Astrocyte of the cerebellum (primary cell): ENCODE measurements at places on chromosomes 13 and 19.

DNA sequence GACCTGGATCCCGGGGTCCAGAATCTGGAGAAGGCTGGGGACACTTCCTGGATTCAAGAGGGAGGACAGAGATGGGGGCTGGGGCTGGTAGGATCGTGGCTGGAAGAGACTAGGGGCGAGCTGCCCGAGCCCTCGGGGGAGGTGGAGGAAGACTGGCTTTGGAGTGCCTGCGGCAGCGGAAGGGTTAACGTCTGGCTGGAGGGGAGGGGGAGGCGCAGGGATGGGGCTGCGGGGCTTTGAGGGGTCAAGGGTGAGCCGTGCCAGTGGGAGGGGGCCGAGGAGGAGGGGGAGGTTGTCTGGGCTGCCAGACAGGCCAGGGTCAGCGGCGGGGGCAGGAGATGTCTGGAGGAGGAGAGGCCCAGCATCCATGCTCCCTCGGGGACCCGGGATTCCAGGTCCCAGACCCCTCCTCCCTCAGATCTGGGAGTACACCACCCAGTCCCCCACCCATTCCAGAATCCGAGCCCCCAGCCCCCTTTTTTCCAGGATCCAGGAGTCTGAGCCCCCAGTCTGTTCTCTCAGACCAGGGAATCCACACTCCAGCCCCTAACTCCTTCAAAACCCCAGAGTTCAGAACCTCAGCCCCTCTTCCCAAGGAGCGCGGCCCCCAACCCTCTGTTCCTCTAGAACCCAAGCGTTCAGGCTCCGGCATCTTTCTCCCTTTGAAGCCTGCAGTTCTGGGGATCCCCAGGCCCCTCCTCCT lies 3.2 kb upstream of the SPACA6 start:
- DNase-seq: no peak

DNA sequence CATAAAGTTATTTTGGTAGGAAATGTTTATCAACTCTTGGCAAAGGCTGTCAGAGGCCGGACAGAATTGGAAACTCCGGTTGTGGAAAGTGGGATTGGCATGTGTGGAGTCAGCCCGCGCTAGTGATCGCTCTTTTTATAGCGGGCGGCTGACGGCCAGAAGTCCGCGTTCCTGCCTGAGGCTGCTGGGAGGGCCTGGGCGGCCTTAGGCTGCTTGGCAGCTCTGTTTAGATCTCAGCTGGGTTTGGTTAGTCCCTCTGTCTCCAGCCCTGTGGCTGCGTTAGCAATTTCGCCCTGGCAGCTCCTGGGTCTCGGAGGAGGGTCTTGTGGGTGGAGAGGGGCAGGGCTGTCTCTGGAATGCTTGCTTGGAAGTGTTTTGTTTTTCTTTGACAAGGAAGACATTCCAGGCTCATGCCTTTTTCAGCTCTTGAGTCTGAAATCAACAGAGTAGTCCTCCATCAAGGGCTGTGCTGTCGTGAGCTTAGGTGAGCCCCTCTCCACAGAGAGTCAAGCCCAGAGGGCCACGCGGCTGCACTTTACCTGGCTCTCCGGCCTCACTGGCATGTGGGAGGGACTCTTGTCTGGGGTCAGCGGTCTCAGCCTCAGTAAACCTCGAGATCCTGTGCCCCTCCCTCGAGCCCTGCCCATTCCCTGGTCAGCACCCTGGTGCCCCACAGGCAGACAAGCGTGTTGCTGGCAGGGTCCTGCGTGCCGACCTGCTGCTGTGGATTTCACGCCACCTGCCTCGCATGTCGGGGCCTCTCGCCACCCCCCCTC lies 22.5 kb downstream of the DOT1L start:
- DNase-seq: peak; percentile 91

DNA sequence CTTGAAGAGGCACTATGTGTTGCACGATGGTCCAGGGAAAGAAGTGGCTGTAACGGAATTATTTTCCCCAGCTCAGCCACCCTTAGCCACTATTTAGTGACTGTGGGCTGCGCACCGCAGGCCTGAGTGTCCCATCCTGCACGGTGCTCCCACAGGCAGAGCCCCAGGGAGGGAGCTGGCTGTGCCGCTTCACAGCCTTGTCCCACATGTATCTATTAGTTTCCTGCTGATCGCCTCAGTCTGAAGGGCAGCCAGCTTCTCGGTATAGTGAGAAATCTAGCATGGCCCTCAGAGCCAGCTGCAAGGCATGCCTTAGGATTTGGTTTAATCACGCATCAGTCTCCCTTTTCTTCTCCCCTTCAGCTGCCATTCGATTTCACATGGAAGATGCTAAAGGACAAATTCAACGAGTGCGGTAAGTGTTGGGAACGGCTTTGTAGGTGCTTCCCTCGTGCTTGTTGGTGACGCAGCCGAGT lies 15.7 kb downstream of the PRAM1 start:
- no peak for DNase-seq

GRCh38 chr19:51138549-51138979 lies 3.5 kb upstream of the SIGLEC7 start:
- no peak for DNase-seq

DNA sequence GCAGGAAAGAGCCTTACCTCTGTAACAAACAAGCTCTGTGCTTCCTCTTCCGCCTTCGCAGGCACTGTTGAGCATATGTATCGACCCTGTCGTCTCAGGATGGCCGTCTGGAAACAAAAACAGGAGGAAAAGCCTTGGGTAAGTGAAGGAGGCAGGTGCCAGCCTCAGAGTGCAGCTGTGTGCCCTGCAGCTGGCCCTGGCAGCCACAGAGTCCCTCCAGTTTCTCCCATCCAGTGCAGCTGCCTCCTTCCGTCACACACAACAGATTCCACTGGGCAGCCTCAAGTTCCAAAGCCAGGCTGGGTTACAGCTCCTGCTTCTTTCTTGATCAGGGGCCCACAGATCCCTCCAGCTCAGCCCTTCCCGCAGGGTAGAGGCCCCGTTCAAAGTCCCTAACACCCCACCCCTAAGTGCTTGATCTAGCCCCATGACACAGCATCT lies 47.7 kb downstream of the DOCK9 start:
- no peak for DNase-seq

DNA sequence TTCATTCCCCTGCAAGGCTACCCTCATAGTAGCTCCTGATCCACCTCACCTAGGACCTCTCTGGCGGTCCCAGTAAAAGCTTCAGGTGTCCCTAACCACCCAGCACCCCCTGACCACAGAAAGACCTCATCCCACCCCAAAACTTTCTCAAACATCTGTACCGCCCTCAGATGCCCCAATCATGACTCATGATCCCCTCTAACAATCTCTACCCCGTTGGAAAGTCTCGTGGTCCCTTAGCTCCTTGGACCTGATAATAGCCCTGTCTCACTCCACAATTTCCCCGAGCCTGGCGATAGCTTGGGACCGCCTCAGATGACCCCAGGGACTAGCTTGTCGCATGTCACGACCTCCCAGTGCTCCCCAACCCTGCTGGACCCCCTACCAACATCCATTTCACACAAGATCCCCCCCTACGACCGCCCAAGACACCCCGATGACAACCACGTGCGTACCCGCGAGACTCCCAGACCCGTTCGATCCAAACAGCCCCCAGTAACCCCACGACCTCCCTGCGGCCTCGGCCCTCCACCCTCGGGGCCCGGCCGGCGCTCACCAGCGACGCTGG lies 450 bp downstream of the NDUFA11 start:
- DNase-seq: peak; percentile 22

GRCh38 chr19:28549680-28550277 lies 663.2 kb downstream of the UQCRFS1 start:
- no peak for DNase-seq

GRCh38 chr13:25295228-25295627 lies 6.2 kb upstream of the NUP58 start:
- no peak for DNase-seq

DNA sequence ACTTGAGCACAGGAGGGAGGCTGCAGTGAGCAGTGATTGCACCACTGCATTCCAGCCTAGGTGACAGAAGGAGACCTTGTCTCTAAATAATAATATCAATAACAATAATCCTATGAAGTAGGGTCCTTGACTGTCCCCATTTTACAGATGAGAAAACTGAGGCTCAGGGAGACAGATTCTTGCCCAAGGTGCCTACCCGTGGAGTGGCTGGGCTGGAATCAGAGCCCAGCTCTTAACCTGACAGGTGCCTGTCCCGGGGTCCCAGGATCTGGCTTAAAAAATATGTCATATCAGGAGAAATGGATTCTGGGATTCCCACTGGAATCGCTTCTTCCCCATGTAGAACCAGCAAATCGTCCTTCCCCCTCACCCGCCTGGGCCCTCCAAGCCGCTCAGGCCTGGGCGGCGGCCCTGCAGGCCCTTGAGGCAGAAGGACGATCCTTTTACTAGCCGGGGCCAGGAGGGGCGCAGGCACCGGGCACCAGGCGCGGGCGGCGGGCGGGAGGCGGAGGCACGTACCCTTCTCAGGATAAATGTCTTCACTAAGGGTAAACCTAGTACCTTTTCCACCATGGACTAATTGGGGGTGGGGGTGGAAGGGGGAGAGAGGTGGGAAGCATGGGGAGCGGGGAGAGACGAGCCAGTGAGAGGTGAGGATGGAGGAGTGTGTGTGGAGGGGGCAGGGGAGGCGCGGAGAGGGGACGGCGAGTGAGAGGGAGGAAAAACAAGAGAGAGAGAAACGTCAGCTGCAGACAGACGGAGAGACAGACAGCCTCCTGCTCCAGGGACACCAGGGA lies 60.6 kb downstream of the COLGALT1 start:
- DNase-seq: no peak

DNA sequence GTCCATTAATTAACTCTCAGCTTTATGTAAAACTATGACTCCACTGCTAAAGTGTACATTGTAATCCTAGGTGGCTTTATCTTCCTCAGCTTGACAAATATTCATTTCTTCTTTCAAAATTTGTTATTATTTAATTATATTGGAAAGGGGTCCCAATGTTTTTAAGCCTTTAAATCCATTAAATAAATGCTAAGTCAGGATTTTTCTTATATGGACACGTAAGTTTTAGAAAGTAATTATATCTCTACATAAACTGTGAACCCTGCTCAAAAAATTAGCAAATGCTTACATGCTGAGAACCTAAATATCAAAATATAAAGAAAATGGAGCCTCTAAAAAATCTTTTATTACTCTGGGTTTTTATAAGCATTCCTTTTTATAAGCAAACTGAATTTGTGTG lies 78.2 kb upstream of the MIR17HG start:
- DNase-seq: no peak

- DNase-seq: no peak
Observed at GRCh38 chr13:38283346-38283745, 66.3 kb upstream of the UFM1 start.

GRCh38 chr19:33661336-33661735 lies 39.6 kb downstream of the CHST8 start:
- no peak for DNase-seq

DNA sequence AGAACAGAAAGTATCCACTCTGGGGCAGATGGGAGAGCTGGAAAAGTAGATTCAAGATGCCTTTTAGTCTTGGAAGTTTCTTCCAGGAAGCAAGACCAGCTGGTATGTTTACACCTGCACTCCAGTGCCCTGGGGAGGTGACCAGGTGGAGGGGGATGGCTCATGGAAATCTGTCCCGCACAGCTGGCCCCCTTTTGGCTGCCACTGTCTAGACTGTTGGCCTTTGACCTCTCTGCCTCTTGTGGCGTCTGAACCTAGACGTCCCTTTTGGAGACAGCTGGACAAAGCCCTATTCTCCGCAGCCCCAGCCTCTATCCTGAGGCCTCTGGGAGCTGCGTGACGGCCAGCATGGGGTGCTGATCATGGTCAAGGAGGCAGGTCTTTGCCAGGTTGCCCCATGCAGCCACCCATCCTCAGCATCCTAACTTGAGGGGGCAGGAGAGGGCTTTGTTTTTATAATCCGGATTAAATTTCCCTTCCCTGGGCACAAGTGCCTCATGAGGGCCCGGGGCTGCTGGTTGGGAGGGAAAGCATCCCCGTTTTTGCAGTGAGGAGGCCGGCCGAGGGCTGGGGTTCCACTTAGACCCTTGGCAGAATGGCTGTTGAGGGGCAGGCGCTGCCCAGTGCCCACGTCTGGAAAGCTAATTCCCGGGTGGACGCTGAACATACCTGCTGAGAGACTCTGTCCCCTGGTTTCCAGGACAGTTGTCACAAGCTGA lies 17.3 kb upstream of the GDF15 start:
- DNase-seq: no peak
